ENCODE measurements at places on chromosomes 16 and 17. TPM values are rescaled to one million over a fixed set of nuclear protein-coding genes. Genes with fewer than 3 reads are reported as not detected.

The RNF222 gene
- not detected for total RNA-seq

The CTRL gene
- total RNA-seq: 2.9 TPM

The SAP30BP gene
- 39.2 TPM for total RNA-seq

The CNGB1 gene
- total RNA-seq: 3.0 TPM

The ITGAD gene
- total RNA-seq: not detected

The IFI35 gene
- 2.0 TPM for total RNA-seq

The SLFN14 gene
- 0.18 TPM for total RNA-seq

The SLC2A4 gene
- 0.18 TPM for total RNA-seq

The CLEC19A gene
- 0.27 TPM for total RNA-seq

The NOXO1 gene
- 0.64 TPM for total RNA-seq

The SLC35G6 gene
- total RNA-seq: not detected

The TNFSF13 gene
- 1.1 TPM for total RNA-seq

The KRT32 gene
- total RNA-seq: not detected

The LLGL2 gene
- 1.1 TPM for total RNA-seq

The HSD17B1 gene
- 1.8 TPM for total RNA-seq

The RAB40B gene
- total RNA-seq: 9.8 TPM

The PRDM7 gene
- total RNA-seq: not detected

The EPOP gene
- 0.82 TPM for total RNA-seq

The COQ7 gene
- 27.3 TPM for total RNA-seq

The LUC7L3 gene
- total RNA-seq: 133 TPM
